ENCODE measurements at places on chromosomes 3 and 15.
A peak's percentile ranks its signal among the peaks of the same experiment; 100 is the strongest.

DNA sequence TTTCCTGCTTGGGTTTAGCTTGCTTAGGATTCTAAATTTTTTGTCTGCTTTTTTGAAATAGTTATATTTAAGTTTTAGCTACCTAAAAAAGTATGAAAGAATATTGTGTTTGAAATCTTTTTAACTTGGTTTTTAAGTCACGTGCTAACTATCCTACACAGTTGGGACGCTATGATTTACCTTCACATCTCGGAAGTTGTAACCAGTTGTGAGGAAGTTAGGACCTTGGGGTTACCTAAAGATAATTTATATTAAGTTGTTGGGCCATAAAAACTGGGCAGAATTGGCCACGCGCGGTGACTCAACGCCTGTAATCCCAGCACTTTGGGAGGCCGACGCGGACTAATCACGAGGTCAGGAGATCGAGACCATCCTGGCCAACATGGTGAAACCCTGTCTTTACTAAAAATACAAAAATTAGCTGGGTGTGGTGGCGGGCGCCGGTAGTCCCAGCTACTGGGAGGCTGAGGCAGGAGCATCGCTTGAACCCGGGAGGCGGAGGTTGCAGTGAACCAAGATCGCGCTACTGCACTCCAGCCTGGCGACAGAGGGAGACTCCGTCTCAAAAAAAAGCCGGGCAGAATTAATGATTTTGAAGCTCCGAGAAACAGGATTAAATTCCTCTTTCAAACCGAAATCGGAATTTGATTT lies 1.0 kb downstream of the ZFAND6 start:
- no peak for DNase-seq
- H3K36me3 ChIP-seq = no peaks in the 10 kb centered on the region

- no peaks in the 10 kb centered on the region for H3K36me3 ChIP-seq
- H3K4me1 ChIP-seq = no peaks in the 10 kb centered on the region
- no peaks in the 10 kb centered on the region for H3K27me3 ChIP-seq
- no peak for DNase-seq
Measured at GRCh38 chr15:100020614-100021013, 287.4 kb upstream of the LYSMD4 start.

GRCh38 chr3:65439641-65440284 lies 599.0 kb downstream of the MAGI1 start:
- H3K27ac ChIP-seq = no peak overlapping the region
- no peaks in the 10 kb centered on the region for H3K27me3 ChIP-seq
- peak; percentile 44 for DNase-seq
- H3K36me3 ChIP-seq = peaks cover under 1% of the 10 kb centered on the region

- H3K27me3 ChIP-seq = no peaks in the 10 kb centered on the region
- no peaks in the 10 kb centered on the region for H3K36me3 ChIP-seq
- H3K4me3 ChIP-seq = no peak overlapping the region
- no peak for DNase-seq
- H3K27ac ChIP-seq = no peak overlapping the region
Measured at GRCh38 chr3:58335652-58335947, 2.9 kb downstream of the PXK start.

DNA sequence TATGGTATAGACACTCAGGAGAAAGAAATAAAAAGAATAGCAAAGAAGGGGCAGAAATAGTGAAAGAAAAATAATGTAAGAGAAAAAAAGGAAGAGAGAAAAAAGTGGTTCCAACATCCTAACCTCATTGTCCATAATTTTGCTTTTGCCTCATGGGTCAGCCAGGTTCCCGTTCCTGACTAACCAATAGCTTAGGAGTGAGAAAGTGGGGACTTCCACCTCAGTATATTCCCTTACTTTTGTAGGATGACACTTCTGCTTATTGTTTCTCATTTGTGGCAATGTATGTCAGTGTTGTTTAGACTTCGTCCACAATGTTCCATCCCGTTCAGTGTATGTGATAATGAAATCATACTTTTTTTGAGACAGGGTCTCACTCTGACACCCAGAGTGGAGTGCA lies 9.3 kb upstream of the SLC12A8 start:
- no peak overlapping the region for H3K4me3 ChIP-seq
- no peaks in the 10 kb centered on the region for H3K36me3 ChIP-seq
- H3K4me1 ChIP-seq = no peaks in the 10 kb centered on the region
- no peaks in the 10 kb centered on the region for H3K27me3 ChIP-seq

DNA sequence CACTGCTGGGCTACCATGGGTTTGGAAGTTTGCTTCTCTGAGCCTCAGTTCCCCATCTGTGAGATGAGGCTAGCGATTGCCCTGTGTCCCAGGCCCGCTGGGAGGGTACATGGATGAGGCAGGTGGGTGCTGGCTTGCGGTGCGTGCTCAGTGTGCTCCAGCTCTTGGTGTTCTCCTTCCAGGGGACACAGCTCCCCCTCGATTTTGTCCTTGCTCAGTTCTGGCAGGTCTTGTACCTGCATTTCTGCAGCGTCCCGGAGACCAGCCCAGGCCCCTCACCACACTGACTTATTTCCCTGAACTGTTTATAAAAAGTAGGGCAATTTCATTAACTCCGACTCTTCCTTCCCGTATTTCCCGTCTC lies 95.4 kb downstream of the TBC1D2B start:
- H3K36me3 ChIP-seq = no peaks in the 10 kb centered on the region
- no peak overlapping the region for H3K4me3 ChIP-seq
- H3K27me3 ChIP-seq = no peaks in the 10 kb centered on the region
- no peak for DNase-seq
- peaks cover 9% of the 10 kb centered on the region for H3K4me1 ChIP-seq

- DNase-seq = no peak
- no peaks in the 10 kb centered on the region for H3K36me3 ChIP-seq
- no peaks in the 10 kb centered on the region for H3K4me1 ChIP-seq
- H3K4me3 ChIP-seq = no peak overlapping the region
Measured at GRCh38 chr3:40382617-40382979, 4.4 kb upstream of the ENTPD3 start.

DNA sequence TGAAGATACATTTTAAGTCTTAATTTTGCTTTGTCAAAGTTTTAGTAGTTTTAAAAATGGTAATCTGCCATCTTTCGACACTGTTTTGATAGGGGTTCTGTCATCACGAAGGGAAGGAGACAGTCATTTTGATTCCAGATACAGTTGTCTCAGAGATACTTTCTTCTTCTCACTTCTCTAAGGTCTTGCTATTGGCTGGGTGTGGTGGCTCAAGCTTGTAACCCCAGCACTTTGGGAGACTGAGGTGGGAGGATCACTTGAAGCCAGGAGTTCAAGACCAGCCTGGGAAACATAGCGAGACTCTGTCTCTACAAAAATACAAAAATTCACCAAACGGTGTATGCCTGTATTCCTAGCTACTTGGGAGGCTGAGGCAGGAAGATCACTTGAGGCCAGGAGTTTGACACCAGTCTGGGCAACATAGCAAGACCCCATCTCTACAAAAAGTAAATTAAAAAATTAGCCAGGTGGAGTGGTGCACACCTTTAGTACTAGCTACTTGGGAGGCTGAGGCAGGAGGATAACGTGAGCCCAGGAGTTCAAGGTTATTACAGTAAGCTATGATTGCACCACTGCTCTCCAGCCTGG lies 3.3 kb downstream of the RAB8B start:
- no peak overlapping the region for H3K27ac ChIP-seq
- peaks cover 2% of the 10 kb centered on the region for H3K36me3 ChIP-seq
- H3K27me3 ChIP-seq = no peaks in the 10 kb centered on the region

DNA sequence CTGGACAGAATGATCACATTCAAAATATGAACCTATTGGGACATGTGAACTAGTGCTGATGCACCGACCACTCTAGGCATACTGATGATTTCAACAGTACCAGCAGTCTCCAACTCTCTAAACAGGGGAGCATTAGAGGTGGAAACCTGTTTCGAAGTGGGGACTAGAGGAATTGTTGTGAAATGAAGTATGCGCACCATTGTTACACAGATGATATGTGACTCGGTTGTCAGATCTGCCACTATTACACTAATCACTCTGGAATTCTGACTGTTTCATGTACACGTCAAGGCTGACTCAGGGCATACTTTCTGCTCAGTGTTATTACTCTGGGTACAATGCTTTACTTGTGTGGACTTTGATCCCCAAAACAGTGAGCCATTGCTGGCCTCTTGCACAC lies 198.2 kb upstream of the UBE2E2 start:
- no peak overlapping the region for H3K27ac ChIP-seq
- H3K4me3 ChIP-seq = no peak overlapping the region
- H3K4me1 ChIP-seq = no peaks in the 10 kb centered on the region
- no peak for DNase-seq
- H3K27me3 ChIP-seq = no peaks in the 10 kb centered on the region
- H3K36me3 ChIP-seq = no peaks in the 10 kb centered on the region

GRCh38 chr3:186824430-186825139 lies 17.9 kb upstream of the ADIPOQ start:
- peaks cover 48% of the 10 kb centered on the region for H3K27me3 ChIP-seq
- no peak for DNase-seq
- peaks cover 15% of the 10 kb centered on the region for H3K4me1 ChIP-seq

DNA sequence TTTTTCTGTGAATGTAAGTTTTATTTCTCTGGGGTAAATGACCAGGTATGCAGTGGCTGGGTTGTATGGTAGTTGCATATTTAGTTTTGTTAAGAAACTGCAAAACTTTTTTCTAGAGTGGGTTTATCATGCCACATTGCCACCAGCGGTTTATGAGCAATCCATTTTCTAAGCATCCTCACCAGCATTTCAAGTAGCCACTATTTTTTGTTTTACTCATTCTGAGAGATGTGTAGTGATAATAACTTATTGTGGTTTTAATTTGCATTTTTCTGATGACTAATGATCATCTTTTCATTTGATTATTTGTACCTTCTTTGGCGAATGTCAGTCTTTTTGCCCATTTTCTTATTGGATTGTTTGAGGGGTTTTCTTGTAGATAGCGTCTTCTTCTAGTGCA lies 56.2 kb downstream of the SPRED1 start:
- no peak overlapping the region for H3K27ac ChIP-seq
- H3K4me3 ChIP-seq = no peak overlapping the region
- H3K27me3 ChIP-seq = no peaks in the 10 kb centered on the region
- DNase-seq = no peak
- H3K36me3 ChIP-seq = peaks cover 2% of the 10 kb centered on the region

GRCh38 chr15:74610302-74610951 lies 5.2 kb upstream of the CLK3 start:
- no peak overlapping the region for H3K27ac ChIP-seq
- no peak for DNase-seq
- peaks cover 5% of the 10 kb centered on the region for H3K4me1 ChIP-seq
- H3K27me3 ChIP-seq = peaks cover 3% of the 10 kb centered on the region
- no peaks in the 10 kb centered on the region for H3K36me3 ChIP-seq

- no peak overlapping the region for H3K27ac ChIP-seq
- no peaks in the 10 kb centered on the region for H3K36me3 ChIP-seq
- DNase-seq = no peak
- no peaks in the 10 kb centered on the region for H3K27me3 ChIP-seq
Measured at GRCh38 chr15:82566690-82567089, 26.4 kb upstream of the RPS17 start.

- no peaks in the 10 kb centered on the region for H3K27me3 ChIP-seq
- no peak overlapping the region for H3K4me3 ChIP-seq
- no peak for DNase-seq
- H3K4me1 ChIP-seq = no peaks in the 10 kb centered on the region
- H3K36me3 ChIP-seq = no peaks in the 10 kb centered on the region
- H3K27ac ChIP-seq = no peak overlapping the region
Measured at GRCh38 chr15:83940136-83940535, 286.2 kb downstream of the ADAMTSL3 start.

DNA sequence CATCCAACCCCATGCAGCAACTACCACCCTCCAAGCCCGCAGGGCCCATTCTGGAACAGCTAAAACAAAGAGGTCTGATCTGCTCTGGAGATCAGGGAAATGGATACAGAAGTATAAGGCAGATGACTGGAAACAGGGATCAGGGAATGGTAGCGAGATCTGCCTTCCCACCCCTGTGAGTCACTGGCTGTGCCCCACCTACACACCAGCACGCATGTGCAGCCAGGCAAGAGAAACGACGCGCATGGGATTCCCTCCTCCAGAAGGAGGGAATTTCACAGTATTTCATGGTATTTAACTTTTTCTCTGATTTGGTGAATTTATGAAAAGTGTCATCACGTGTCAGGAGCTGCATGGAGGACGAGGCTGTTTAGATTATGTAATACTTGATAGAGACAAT lies 116.7 kb downstream of the ARRDC4 start:
- H3K27ac ChIP-seq = no peak overlapping the region
- H3K4me1 ChIP-seq = no peaks in the 10 kb centered on the region
- no peak overlapping the region for H3K4me3 ChIP-seq
- H3K27me3 ChIP-seq = no peaks in the 10 kb centered on the region
- H3K36me3 ChIP-seq = no peaks in the 10 kb centered on the region

- DNase-seq = no peak
- H3K36me3 ChIP-seq = no peaks in the 10 kb centered on the region
- no peaks in the 10 kb centered on the region for H3K4me1 ChIP-seq
- no peak overlapping the region for H3K27ac ChIP-seq
Measured at GRCh38 chr3:195009616-195010015, 261.3 kb downstream of the XXYLT1 start.

DNA sequence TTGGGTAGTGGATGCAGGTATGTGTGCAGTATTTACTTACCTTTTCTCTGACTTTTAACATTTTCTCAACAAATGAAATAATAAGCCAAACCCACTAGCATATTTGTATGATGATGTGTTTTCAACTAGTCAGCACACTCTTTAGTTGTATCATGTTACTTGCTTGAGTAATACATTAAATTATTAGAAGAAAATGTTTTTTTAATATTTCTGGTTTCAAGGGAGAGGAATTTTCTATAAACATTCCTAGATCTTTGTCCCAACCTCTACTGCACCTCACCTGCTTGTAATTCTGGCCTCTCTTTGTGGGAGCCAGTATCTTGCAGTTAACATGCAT lies 161.8 kb upstream of the CBLB start:
- no peak overlapping the region for H3K27ac ChIP-seq
- H3K4me3 ChIP-seq = no peak overlapping the region
- no peaks in the 10 kb centered on the region for H3K27me3 ChIP-seq
- H3K4me1 ChIP-seq = no peaks in the 10 kb centered on the region

GRCh38 chr3:37338500-37338899 lies 164.1 kb upstream of the LRRFIP2 start:
- H3K4me1 ChIP-seq = no peaks in the 10 kb centered on the region
- no peaks in the 10 kb centered on the region for H3K27me3 ChIP-seq
- no peak for DNase-seq
- no peak overlapping the region for H3K4me3 ChIP-seq

GRCh38 chr15:44726568-44727484 lies 9.5 kb upstream of the TRIM69 start:
- no peak for DNase-seq
- peaks cover 4% of the 10 kb centered on the region for H3K4me1 ChIP-seq
- H3K36me3 ChIP-seq = no peaks in the 10 kb centered on the region
- peaks cover 2% of the 10 kb centered on the region for H3K27me3 ChIP-seq
- no peak overlapping the region for H3K27ac ChIP-seq
